ENCODE measurements at places on chromosomes 3 and 15.
A peak's percentile ranks its signal among the peaks of the same experiment; 100 is the strongest.

DNA sequence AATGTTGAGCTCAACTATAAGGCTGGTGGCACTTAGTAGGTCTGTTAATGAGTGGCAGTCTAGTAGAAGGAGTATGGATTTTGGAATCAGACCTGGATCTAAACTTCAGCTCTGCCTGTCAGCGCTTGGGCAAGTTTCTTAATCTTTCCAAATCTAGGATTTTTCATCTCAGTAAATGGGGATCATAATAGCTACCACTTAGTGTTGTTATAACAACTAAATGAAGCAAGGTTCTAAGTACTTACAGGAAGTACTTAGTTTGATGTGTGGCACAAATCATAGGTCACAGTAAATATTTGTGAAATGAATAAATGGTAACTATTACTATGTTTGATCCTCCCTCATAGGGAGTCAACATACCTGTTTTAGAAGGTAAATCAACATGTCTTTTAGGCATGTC, 31.4 kb downstream of the SLC49A4 start:
- no peak for DNase-seq

DNA sequence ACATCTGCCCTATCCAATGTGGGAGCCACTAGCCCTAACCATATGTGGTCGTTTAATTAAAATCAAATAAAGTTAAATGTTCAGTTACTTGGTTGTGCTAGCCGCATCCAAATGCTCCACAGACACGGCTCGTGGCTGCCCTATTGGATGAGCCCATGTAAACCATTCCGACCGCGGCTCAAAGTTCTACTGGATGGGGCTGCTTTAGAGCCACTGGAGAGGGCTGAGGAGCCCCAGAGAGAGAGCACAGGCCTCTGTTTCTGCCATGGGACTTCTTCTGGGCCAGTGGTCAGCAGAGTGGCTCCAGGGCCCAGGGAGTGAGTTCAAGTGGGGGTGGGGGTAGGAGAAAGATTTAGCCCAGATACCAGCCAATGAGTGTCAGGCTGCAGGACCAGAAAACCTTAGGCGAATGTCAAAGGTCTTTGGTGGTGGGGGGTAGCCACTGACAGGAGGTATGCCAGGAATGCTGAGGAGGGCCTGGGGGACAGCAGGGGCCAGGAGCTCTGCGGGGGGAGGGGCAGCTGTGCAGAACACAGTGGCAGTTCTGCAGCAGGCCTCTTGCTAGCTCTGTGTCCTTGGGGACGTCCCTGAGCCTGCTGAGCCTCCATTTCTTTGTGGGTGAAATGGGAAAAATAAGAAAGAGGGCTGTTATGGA, 30.1 kb downstream of the SPSB4 start:
- DNase-seq: no peak

DNA sequence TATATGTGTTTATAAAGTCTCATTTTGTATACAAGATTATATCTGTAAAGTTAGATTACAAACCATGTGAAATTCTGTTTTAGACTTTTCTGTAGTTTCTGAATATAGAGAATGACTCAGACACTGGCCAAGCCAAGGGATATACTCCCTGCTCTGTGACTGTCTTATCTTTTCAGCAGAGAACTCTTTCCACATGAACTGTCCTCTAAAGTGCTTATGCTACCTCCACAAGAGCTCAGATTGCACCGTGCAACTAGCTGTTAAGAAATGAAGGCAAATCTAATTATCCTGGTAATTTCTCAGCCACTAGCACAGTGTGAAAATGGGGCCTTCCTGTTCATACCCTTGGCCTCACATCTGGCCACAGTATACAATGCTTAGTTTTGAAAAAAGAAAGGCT, 44.3 kb upstream of the CPNE4 start:
- DNase-seq: peak; percentile 30

DNA sequence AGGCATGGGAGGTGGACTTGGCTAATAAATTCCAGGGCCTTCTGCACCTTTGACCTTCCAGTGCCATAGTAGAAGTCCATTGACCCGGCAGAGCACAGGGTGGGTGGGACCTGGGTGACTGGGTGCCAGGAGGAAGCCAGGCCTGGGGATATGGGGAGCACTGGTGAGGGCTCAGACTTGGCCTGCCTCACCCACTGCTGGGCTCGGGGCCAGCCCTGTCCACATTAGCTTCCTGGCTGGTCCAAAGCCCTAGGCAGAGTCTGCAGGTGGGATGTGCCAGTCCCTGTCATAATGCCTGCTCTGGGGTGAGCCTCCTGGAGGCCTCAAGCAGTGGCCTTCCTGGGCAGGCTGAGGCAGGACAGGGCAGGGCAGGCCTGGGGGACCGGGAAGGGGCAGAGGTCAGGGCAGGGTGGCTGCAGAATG, 38.1 kb upstream of the CHRNB4 start:
- no peak for DNase-seq

DNA sequence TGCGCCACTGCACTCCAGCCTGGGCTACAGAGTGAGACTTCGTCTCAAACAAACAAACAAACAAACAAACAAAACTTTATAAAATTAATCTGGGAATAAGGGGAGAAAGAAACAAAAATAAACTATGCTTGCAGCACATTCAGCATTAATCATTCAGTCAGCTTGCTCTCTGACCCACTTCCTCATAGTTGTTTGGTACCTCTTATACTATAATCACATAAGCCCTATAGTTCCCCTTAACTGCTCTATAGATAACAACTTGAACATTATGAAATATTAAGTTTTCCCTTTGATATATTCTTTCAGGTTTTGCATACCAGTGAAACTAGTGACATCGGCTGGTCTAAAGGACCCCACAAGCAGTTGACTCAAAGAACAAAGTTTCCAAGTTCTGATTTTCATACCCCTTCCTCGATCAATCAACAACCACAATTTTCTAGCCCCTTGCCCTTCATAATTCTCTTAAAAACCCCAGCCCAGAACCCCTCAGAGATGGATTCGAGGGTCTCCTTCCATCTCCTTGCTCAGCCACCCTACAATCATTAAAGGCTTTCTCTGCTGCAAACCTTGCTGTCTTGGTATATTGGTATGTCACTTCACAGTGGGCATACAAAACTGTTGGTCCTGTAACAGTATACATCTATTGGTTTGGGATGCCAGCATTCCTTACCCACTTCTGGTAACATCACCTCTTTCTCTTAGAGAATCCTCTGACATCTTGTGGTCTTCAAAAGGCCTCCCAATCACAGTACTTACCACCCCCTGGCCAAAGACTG, 26.4 kb downstream of the BCL2L10 start:
- DNase-seq: no peak
